Mononuclear cell (primary cell): ENCODE measurements at places on chromosomes 1 and 21. TPM values are rescaled to one million over a fixed set of nuclear protein-coding genes. Genes with fewer than 3 reads are reported as not detected.

Gene PLA2G2A
- not detected for total RNA-seq

Gene MIXL1
- not detected for total RNA-seq

Gene IFI6
- 85.6 TPM for total RNA-seq

Gene E2F2
- 2.7 TPM for total RNA-seq

Gene CELA3B
- total RNA-seq, result not detected

Gene NPPB
- not detected for total RNA-seq

Gene BEND5
- 5.1 TPM for total RNA-seq
